HAP-1 (cell line): ENCODE measurements at places on chromosomes 2 and 18.

GRCh38 chr2:102172745-102173144, 14.1 kb upstream of the IL1RL2 start:
- DNase-seq = no peak

DNA sequence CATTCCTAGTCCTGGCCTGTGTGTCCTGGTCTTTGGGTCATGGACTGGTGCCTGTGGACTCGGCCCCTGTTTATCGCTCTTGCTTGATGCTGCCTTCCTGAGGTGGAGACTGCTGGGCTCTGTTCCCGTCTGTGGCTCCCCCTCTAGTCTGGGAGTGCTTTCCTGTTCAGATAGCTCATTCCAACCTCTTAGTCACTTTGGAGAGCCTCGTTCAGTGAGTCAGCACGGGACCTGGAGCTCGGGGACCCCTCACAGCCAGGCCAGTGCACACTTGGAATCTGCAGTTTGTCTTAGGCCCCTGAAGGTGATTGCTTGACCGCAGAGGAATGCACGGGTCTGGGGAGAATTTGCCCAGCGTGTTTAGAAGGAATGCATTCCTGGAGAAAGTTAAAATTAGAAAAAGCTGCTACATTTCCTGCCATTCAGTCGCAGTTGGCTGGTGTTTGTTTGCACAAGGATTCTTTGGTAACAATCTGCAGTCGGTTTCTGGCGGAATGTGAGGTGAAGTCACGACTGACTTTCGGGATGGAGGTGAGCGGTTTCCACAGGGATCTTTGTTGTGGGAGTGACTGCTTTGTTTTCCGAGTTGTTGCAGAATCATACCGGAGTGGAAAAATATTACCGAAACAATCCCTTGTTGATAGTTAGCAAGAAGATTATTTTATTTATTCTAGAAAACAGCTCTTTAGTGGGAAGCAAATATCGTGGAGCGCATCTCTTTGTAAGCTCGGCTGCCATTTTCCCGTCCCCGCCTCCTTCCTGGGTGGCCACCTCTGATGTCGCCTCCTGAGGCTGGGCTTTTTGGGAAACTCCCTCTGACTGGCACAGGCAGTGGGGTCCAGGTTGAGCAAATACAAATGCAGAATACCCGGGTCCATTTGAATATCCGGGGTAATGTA, 29.6 kb downstream of the SH3BP4 start:
- DNase-seq = no peak

GRCh38 chr2:53087262-53087873, 680.2 kb upstream of the CHAC2 start:
- no peak for DNase-seq

DNA sequence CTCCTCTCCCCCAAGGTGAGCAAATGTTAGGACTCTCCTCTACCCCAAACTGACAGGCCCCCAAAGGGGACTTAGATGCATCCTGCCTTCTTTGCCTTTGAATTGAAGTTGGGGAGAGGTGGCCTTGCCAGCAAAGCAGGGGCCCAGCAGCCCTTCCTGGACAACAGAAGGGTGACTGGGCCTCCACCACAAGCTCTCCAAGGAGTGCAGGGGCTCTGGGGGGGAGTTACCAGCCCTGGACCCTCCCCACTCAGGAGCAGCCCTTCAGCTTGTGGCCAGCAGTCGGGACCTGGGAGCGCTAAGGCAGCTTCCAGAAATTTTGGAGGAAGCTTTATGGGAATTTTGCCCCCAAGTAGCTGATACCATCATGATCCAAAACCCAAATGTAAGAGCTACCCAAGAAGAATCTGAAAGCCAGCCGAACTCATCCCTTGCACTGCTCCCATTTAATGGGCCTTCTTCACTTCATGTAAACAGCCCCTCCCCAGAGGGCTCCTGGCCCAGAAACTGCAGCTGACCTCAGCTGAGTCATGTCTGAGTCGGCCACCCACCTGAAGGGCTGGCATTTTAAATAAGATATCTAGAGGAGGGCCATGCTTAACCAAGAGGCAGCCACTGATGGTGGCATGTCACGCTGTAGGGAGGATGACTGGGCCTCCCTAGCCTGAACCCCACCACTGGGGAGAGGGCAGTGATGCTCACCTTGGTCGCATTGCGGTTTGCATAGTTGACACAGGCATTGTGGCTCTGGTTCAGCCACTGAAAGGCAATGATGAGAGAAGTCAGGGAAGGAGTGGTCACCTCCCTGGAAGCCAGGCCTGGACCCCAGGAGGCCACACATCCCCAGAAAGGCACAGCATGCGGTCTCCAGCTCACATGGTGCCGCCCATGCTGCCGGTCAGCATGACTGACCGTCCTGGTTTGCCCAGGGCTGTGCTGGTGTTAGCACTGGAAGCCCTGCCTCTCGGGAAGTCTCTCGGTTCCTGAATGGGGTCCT, 71.5 kb downstream of the SFXN5 start:
- no peak for DNase-seq

- DNase-seq = no peak
Observed at GRCh38 chr2:152094014-152094413, 4.8 kb downstream of the CACNB4 start.

- DNase-seq = no peak
Observed at GRCh38 chr18:54222922-54223567, 1.4 kb downstream of the MBD2 start.

- DNase-seq = no peak
Observed at GRCh38 chr18:42707080-42707479, 408.4 kb downstream of the RIT2 start.

DNA sequence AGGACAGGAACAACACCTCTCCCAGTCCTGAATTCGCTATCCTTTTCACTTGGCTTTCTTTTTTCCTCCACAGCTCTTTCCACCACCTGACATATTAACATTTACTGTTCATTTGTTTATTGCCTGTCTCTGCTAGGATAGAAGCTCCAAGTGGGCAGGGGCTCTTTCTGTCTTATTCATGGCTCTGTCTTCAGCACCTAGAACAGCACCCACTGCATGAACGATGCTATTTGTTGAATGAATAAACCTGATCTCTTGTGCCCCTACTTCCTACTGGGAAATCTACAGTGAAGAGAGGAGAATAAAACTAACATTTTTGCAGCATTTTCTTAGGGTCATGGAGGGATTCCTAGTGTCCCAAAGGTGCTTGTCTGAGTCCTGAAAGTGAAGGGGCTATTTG, 24.4 kb upstream of the GAREM2 start:
- DNase-seq = no peak

- DNase-seq = no peak
Observed at GRCh38 chr18:26618135-26618534, 69.8 kb upstream of the KCTD1 start.
